Fibroblast of skin of back (primary cell): ENCODE measurements at places on chromosomes 1 and 21.

GRCh38 chr1:18861590-18861989, 2.1 kb upstream of the TAS1R2 start:
- no peak for DNase-seq

DNA sequence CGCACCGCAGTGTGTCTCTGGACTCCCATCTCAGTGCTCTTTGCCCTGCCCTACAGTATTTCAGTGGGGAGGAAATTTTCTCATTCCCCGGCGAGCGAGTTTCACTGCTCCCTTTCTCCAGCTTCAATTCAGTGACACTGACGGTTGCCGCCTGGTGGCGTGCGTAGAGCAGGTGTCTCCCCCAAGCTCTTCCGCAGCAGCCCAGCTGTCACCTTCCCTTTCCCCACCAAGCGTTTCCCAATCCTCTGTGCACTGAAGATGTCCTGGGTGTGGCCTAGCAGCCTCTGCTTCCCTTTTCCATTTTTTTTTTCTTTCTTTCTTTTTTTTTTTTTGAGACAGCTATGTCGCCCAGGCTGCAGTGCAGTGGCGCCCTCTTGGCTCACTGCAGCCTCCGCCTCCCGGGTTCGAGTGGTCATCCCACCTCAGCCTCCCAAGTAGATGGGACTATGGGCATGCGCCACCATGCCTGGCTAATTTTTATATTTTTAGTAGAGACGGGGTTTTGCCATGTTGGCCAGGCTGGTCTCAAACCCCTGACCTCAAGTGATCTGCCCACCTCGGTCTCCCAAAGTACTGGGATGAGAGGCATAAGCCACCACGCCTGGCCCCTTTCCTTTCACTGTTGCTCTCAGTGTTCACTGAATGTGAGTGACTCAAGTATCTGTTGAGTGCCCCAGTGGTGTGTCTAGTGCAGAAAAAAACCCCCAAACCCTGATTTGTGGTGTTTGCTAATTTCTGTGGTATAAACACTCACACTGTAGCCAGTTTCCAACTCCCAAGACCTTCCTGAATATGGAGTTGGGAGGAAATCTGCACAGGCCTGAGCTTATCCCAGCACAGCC, 30.1 kb downstream of the TNFRSF1B start:
- DNase-seq: no peak

- DNase-seq: no peak
Measured at GRCh38 chr1:41704196-41704595, 214.5 kb downstream of the HIVEP3 start.

DNA sequence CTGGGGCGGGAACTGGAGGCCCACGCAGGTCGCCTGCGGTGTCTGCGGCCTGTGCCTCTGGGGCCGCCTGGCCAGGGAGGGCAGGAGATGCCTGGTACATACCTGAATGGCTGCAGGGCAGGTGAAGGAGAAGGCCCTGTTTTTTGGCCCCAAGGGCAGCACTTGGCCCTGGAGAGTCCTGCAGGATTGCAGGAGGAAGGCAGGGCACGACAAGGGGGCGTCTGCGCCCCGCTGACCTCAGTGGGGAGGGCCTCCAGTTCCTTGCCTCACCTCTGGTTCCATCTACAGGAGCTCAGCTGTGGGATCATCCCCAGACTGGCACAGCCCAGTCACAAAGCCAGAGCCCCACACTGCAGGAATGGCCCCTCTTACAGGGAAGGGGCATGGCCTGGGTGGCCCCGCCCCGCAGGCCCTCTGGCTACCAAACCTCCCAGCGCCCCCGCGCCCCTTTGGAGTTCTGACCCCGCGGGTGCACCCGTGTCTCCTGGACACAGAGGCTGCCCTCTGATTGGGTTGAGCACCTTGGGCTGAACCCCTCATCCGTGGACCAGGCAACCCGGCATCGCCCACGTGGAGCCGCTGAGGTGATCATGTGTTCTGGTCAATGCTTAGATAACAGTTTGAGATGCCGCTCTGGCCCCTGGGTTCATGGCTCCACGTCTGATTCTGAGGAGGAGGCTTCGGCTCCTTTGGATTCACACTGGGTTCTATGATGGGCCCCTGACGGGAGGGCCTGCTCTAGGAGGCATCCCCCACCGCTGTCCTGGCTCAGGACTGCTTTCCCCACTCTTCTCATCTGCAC, 1.3 kb upstream of the PEX10 start:
- DNase-seq: no peak

DNA sequence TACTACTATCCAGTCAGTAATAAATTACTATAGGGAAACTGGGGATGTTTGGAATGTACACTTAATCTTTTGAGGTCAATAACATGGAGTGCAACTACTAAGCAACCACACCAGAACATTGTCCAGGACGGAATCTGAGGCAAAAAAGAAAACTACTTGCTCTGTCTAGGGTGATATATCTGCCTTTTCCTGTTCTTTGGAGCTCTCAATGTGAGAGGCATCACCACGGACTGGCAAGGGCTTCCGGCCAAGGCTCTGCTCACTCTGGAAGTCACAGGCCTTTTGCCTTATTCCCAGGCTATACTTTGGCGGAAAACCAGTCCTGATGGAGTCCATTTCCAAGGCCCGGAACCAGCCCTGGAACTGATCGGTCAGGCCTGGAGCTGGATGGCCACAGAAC, 94.2 kb downstream of the DTL start:
- DNase-seq: no peak

GRCh38 chr21:20031807-20032206, 966.4 kb upstream of the NCAM2 start:
- no peak for DNase-seq

DNA sequence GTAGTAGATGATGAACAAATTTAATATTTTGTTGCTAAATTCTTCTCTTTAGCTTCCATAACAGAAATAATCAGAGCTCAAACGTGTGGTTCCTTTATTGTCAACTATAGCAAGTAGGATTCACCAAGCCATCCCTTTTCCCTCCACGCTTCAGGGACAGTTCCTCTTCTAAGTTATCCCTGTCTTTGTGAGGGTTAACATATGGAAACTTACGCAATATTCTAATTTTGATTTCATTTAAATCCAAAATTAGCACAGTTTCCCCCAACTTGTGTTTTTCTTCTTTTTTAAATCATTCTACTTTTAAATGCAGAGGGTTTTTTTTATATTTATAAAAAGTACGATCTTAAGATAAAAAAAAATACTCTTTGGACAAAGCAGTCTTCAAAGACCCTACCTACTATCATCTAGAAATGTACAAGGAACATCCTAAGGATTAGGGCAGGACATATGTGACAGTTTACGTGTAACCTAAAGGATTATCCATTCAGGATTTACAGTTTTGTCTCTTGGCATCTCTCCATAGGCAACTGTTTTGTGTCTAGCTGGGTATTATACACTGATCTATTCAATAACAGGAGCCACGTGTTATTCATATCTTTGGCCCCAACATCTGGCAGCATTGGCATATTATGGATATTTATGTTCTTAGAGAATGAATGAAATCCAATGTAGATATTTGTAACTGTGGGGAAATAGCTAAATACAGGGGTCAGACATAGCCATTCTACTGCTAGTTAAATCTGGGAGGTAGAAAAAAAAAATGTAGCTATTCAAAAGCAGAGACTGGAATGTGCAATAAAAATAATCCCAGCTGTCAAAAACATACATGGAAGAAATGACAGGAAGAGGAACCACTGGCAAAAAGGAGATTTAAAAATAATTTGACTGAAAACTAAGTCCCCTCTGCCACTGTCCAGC, 272.9 kb downstream of the NEGR1 start:
- peak; percentile 24 for DNase-seq

GRCh38 chr1:164685266-164686035, 126.5 kb downstream of the PBX1 start:
- DNase-seq: no peak

GRCh38 chr1:214120191-214120590, 132.4 kb downstream of the PROX1 start:
- DNase-seq: no peak

- no peak for DNase-seq
Measured at GRCh38 chr21:16740511-16740910, 772.3 kb upstream of the CXADR start.

DNA sequence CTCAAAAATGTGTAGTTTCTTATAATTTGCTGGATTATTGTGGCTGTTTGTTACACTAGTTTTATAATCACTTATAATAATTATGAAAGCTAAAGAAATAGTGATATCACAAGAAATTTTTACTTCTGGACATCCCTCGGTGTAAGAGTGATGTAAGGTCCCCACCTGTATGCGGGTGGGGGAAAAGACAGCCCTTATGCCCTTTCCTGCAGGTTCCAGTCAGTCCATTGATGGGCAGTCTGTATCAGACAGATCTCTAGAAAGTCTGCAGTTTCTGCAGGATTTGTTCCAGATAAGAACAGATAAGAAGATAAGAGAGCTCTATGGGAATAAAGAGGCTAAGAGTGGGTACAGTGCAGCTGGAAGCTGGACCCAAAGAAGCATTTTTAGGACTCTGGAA, 89.3 kb downstream of the NTNG1 start:
- DNase-seq: no peak

DNA sequence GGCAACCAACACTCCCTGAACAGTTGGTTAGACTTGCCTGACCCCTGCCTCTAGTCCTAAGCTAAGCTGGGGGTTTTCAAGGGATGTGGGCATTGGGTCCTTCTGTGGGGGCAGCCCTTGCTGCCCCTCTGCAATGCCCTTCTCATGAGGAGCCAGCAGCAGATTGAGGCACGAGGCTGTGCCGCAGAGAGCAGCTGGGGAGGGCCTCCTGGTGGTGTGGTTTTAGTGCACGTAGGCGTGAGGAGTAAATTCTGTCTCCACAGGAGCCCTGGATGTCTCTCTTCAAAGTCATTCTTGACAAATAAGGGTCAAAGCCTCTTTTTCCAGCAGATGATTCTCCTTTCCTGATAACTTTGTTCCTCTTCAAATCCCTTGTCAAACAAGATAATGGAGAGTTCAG, 31.8 kb upstream of the KLHDC7A start:
- no peak for DNase-seq

GRCh38 chr1:19074361-19074901, 118.0 kb upstream of the IFFO2 start:
- no peak for DNase-seq
